A549 (cell line): ENCODE measurements at places on chromosomes 6 and 20.

DNA sequence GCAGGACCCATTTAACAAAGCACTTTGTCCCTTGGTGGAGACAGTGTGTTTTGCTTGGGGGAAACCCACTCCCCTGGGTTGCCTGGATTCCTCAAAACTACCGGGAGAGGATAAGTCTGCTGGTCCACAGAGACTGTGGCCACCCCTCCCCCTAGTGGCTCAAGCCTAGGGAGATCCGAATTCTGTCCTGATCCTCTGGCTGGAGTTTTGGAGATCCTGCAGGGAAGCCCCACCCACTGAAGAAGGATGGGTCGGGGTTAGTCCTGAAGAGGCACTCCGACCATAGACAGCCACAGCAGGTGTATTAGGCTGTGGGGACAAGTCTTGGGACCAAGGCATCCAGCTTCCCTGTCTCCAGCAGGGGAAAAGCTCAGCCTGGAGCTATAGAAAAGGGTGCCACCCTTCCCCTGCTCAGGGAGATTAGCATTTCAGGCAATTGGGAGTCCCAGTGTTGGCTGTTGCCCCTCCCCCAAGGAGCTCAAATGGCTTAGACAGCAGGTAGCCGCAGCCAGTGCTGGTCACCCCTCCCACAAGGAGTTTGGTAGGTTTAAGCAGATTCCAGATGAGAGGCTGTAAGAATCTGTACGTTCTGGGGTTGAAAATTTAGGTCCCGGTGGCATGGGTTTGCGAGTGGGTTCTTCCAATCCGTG, 750.0 kb downstream of the TBC1D32 start:
- no peak for DNase-seq

GRCh38 chr6:155333414-155333813, 19.1 kb upstream of the TFB1M start:
- no peak for DNase-seq

GRCh38 chr20:32980131-32980941, 23.9 kb downstream of the SUN5 start:
- no peak for DNase-seq

DNA sequence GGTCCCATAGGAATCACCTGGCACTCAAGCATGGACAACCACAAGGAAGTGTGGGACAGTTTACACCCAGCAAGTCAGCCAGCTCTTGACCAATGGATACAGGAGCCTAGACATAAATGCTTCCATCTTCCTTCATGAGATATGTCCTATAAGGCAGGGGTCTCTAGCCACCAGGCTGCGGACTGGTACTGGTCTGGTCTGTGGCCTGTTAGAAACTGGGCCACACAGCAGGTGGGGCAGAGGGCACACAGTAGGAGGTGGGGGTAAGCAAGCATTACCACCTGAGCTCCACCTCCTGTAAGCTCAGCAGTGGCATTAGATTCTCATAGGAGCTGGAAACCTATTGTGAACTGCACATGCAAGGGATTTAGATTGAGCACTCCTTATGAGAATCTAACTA, 437.1 kb downstream of the CD109 start:
- DNase-seq, result no peak

GRCh38 chr20:2101057-2101864, at the start of gene STK35:
Gene STK35, plus strand, starts transcription at chr20:2101827. Its CDS starts 55 bp downstream, at chr20:2101882.
- DNase-seq, result no peak

DNA sequence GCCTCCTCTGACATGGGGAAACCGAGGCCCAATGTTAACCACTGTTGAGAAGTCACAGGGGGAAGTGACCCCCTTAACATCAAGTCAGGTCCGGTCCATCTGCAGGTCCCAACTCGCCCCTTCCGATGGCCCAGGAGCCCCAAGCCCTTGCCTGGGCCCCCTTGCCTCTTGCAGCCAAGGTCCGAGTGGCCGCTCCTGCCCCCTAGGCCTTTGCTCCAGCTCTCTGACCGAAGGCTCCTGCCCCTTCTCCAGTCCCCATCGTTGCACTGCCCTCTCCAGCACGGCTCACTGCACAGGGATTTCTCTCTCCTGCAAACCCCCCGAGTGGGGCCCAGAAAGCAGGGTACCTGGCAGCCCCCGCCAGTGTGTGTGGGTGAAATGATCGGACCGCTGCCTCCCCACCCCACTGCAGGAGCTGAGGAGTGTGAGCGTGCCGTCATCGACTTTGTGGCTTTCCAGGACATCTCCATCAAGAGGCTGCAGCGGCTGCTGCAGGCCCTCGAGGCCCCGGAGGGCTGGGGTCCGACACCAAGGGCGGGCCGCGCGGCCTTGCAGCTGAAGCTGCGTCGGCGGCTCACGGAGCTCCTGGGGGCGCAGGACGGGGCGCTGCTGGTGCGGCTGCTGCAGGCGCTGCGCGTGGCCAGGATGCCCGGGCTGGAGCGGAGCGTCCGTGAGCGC, 1.6 kb downstream of the TNFRSF6B start:
- no peak for DNase-seq

- DNase-seq, result no peak
These were observed 55.1 kb downstream of the CHD6 start for GRCh38 chr20:41563087-41563486.

- no peak for DNase-seq
These were observed 553.3 kb downstream of the C6orf118 start for GRCh38 chr6:164756142-164756541.

DNA sequence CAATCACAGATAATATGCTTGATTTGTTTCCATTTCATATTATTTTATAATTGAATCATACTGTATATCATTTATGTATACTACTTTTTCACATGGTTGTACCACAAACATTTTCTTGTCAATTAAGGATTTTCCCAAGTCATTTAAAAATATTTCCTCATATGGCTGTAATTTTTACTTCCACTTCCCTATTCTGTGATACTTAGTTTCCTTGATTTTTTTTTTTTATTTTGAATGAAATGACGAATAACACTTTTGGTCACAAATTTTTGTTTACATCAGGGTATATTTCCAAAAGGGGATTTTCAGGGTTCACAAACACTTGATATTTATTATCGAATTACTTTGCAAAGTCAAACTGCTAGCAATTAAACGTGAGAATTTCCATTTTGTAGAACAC, 515.6 kb downstream of the KIF16B start:
- no peak for DNase-seq

- DNase-seq, result no peak
These were observed 35.8 kb downstream of the FUT9 start for GRCh38 chr6:96051555-96051954.

DNA sequence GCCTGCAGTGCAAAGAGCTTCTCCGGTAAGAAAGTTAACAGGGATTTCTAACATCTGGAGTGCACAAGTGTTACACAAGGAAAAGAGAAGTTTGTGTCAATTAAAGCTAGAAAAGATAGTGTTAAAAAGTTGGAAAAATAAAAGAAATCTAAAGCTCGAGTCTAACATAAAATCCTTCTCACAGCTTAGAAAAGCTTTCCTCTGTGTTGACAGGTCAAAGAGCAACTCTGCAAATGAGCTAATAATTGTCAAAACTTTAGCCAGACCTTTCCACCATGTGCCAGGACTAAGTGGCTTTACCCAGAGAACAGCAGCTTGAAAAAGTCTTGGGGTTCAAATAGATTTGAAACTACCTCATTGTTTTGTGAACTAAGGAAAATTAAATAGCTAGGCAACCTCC, 14.8 kb downstream of the PTPRK start:
- DNase-seq, result no peak

DNA sequence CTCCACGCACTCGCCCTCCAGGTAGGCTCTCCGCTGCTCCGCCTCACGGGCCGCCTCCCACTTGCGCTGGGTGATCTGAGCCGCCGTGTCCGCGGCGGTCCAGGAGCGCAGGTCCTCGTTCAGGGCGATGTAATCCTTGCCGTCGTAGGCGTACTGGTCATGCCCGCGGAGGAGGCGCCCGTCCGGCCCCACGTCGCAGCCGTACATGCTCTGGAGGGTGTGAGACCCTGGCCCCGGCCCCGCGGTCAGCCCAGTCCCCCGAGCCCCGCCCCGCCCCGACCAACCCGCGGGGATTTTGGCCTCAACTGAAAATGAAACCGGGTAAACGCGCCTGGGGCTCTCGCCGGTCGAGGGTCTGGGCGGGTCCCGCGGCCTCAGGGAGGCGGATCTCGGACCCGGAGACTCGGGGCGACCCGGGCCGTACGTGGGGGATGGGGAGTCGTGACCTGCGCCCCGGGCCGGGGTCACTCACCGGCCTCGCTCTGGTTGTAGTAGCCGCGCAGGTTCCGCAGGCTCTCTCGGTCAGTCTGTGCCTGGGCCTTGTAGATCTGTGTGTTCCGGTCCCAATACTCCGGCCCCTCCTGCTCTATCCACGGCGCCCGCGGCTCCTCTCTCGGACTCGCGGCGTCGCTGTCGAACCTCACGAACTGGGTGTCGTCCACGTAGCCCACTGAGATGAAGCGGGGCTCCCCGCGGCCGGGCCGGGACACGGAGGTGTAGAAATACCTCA, 598 bp downstream of the HLA-B start:
- DNase-seq, result no peak

GRCh38 chr6:52992980-52993920, 1.8 kb downstream of the GSTA4 start:
- DNase-seq, result no peak

DNA sequence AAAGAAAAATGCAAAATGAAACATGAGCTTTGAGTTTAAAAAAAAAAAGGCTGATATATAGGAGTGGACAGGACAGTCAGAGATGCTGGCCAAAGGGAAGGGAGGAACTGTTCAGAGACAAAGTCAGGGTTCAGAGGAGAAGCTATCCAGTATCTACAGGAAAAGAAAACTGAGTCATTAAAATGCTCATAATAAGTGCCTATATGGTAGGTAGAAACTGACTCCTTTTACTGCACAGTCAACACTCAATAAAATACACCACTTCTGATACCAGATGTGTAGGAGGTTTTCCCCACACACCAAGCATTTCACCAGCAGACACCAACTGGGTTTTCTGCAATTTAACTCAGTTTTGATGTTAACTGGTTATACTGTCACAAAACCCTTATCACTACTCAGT, 32.9 kb downstream of the FRK start:
- no peak for DNase-seq

DNA sequence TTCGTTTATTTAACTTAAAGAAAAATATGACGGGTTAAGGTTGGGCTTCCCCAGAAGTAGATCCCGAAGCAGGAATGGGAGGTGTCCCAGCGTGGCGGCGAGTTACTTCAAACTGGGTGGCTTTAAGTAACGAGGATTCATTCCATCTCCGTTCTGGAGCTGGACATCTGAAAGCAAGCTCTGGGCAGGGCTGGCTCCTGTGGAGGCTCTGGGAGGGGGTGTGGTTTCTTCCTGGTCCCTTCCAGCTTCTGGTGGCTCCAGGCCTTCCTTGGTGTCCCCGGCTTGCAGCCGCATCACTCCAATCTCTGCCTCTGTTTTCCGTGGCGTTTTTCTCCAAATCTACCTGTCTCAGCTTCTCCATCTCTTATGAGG, 47.3 kb upstream of the BHLHE23 start:
- DNase-seq, result no peak

GRCh38 chr6:106977246-106977645, 2.7 kb upstream of the CD24 start:
- DNase-seq, result no peak

GRCh38 chr6:153210083-153210482, 79.0 kb upstream of the RGS17 start:
- DNase-seq, result no peak

DNA sequence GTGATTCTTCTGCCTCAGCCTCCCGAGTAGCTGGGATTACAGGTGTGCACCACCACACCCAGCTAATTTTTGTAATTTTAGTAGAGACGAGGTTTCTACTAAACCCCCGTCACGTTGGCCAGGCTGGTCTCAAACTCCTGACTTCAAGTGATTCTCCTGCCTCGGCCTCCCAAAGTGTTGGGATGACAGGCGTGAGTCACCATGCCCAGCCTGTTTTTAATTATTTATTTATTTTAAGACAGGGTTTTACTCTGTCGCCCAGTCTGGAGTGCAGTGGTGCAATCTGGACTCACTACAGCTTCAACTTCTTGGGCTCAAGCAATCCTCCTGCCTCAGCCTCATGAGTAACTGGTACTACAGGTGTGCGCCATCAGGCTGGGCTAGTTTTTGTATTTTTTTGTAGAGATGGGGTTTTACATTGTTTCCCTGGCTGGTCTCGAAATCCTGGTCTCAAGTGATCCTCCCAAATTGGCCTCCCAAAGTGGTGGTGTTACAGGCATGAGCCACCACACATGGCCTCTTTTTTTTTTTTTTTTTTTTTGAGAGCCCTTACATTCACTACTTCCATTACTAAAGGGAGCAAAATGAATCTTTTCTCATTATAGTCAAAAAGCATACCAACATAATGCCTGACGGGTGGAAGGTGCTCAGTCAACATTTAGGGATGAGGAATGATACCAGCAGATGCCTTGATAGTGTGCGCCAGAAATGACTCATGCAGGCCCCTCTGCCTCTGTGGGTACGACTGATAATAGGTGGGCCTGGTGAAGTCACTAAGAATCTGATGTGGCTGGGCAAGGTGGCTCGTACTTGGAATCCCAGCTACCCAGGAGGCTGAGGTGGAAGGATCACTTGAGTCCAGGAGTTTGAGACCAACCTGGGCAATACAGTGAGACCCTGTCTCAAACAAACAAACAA, 17.8 kb upstream of the RALGAPB start:
- no peak for DNase-seq

- peak; percentile 62 for DNase-seq
These were observed at the start of gene GNAS for GRCh38 chr20:58852543-58853271. Gene GNAS, plus strand, starts transcription at chr20:58852716.
